Lower lobe of right lung (tissue), 2 donors: ENCODE measurements at places on chromosomes 3 and 15. TPM values are rescaled to one million over a fixed set of nuclear protein-coding genes. Genes with fewer than 3 reads are reported as not detected.

The MGA gene
- total RNA-seq, result 38.7 TPM

The EFL1 gene
- total RNA-seq, result 24.7 TPM

The ZNF619 gene
- total RNA-seq, result 8.6 TPM

The TMC3 gene
- not detected for total RNA-seq

The AZI2 gene
- total RNA-seq, result 109 TPM
